ENCODE measurements at places on chromosomes 13 and 19.

DNA sequence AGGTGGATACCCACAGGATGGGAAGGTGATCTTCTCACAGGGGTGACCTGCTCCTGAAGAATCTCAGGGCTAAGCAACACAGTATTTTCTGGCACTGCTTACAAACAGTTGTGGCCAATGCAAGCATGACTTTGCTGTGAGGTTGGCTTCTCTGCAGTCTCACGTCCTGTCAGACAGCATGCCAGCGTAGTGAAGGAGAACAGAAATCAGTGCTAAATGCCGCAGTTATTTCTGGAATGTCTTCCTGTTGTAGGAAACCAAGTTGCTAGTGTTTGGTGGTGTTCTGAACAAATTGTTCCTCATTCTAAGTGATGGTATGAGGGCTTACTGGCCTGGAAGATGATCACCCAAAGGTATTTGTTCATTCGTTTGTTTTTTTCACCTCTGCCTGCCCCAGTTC lies 320.1 kb downstream of the MTUS2 start:
- no peak for DNase-seq

DNA sequence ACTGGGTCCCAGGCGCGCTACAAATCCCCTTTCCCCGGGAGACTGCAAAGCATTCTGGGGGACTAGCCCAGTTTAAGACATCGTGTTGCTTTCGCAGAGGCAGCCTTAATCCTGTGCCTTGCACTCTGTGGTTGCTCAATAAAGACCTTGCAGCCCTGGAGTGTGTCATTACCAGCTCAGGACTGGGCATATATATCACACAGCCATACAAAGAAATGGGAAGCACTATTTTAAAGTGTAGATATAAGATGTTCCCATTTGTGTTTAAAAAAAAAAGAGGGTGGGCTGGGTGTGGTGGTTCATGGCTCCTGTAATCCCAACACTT lies 11.1 kb downstream of the NAPA start:
- DNase-seq = no peak

DNA sequence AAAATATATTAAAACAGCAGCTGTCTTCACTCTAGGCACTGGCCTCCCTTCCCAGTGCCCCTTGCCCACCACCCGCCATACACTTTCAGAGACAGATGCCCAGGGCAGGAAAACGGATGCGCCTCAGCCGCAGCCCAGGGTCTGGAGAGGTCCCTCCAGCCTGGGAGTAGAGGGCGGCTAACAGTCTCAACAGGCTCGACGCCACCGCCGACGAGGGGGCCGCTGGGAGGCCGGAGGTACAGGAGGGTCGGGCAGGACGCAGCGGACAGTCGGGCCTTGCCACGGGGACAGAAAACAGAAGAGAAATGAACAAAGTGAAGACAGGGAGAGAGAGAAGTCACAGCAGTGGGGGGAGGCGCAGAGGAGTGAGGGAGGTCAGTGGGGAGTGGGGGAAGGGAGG lies 27.1 kb downstream of the C19orf47 start:
- no peak for DNase-seq

- no peak for DNase-seq
These were observed 6.4 kb downstream of the IGFL3 start for GRCh38 chr19:46118136-46118535.

GRCh38 chr13:31614704-31615103 lies 124.6 kb upstream of the RXFP2 start:
- no peak for DNase-seq

- no peak for DNase-seq
These were observed 63.9 kb upstream of the SLITRK5 start for GRCh38 chr13:87607266-87607665.

GRCh38 chr13:37306778-37307544 lies 201.5 kb upstream of the CSNK1A1L start:
- DNase-seq = no peak

DNA sequence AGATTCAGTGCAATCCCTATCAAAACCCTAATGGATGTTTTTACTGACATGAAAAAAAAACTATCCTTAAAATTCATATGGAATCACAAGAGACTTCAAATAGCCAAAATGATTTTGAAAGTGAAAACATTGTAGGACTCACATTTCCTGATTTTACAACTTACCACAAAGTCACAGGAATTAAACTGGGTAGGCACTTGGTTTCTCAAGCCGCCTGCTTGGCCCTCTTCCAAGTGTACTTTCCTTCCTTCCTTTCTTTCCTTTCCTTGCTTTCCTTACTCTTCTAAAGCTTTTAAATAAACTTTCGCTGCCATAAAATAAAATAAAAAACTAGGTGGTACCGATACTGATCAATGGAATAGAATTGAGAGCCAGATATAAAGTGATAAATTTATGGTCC lies 21.0 kb upstream of the CD33 start:
- DNase-seq = no peak

DNA sequence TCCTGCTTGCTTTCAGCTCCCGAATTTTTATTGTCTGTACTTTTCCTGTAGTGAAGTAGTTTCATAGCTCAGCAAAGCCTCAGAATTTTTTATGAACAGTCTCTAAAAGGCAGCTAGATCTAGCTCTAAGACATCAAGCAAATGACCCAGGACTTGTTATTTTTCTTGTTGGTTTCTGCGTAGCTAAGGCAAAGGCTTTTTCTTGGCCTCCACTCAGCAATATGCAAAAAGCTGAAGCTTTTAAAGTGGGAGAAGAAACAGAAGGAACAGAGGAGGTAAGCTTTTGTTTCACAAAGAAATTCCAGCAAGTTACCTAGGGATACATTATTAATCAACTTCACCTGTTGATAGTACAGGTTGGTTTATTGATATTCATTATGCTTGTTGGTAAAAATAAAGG lies 235.9 kb downstream of the PCDH20 start:
- DNase-seq = no peak

DNA sequence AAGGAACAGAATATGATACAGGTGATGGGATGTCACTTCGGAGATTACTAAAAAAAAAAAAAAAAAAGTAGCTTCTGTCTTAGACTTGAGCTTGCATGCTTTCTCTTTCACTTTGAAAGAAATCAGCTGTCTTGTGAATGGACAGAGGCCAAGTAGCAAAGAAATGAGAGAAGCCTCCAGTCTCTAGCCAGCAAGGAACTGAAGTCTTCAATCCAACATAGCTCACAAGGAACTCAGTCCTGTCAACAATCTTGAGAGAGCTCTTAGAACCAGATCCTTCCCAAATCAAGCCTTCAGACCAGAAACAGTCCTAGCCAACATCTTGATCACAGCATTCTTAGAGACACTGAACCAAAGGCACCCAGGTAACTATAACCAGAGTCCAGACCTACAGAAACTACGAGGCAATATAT lies 7.7 kb downstream of the N4BP2L2 start:
- no peak for DNase-seq

- DNase-seq = no peak
These were observed 97.9 kb downstream of the CCNA1 start for GRCh38 chr13:36530050-36530789.

DNA sequence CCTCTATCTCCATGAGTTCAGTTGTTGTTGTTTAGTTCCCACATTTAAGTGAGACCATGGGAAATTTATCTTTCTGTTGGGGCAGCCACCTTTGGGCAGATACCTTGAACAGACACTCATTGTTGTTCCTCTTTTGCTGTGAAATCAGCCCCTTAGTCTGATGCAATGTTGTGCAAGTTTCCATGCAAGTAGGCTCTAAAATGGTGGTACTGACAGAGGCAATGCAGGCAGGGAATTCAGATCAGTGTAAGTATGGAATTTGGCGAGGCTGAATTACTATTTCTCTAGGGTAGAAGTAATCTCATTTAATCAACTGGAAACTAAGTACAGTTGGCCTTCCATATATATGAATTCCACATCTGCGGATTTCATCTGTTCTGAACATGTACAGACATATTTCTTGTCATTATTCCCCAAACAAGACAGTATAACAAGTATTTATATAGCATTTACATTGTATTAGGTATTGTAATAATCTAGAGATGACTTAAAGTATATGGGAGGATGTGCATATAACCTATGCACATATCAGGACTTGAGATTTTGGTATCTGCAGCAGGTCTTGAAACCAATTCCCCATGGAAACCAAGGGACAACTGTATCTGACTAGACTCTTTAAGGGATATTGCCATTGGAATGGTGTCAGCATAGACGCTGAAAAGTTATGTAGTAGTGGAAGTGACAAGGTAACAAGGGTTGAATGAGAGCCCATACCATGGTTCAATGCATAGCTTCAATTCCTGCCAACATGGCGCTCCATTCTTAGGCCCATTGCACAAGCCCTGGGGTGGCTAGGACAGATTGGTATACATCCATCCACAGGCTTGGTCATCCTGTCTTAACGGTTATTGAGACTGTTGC lies 281.5 kb upstream of the HTR2A start:
- DNase-seq = no peak

GRCh38 chr13:79385694-79386093 lies 20.4 kb downstream of the RBM26 start:
- DNase-seq = no peak

GRCh38 chr19:15913830-15914229 lies 16.0 kb upstream of the CYP4F2 start:
- no peak for DNase-seq

DNA sequence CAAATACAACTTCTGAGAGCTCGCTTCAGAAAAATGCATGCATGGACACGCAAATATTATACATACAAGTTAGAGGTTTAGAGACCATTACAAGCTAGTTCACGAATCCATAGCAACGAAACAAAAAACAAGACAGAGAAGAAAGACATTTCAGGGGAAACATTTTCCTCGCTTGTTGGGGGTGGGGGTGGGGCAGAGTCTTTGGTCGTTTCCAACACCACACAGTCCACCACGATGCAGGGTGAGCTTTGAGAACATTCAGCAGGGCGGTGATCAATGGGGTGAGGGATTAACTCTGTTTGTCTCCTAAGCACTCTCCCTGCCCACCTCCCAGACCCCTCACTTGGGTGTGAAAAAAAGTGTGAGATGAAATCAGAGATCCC lies 651 bp downstream of the OXGR1 start:
- DNase-seq = no peak

GRCh38 chr19:47143322-47144073 lies 12.9 kb downstream of the SAE1 start:
- no peak for DNase-seq

- no peak for DNase-seq
These were observed 1.3 kb downstream of the APOC2 start for GRCh38 chr19:44947041-44947581.

DNA sequence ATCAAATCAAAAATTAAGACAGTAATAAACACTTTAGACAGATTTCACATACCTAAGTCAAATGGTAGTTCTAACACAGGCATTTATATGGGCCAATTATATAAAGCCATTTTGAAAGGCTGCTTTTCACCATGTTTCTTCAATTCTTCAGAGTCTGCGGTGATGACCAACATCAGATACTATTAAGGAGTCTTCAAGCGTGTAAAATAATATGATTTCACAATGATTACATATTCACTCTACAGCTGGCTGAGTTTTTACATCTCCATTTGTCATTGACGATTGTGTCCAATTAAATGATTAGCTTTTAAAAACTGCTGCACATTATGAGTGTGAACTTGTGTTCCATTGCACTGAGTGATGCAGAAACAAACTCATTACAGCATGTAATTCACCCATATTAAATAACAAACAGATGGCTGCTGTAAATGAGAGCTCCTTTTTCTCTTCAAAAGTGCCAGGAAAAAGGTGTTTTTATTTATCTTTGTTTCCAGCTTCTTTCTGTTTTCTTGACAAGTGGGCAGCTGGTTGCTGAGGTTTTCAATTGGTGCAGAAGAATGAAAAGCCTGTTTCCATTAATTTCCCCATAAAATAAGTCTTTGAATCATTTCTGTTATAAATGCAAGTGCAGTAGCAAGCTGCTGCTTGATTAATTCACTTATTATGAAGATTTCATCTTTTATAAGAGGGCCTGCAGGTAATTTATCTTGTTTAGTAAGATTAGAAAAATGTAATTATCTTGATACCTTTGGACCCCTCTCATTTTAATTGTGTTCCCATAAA lies 676.1 kb upstream of the KLHL1 start:
- no peak for DNase-seq

- no peak for DNase-seq
These were observed 21.0 kb upstream of the GRWD1 start for GRCh38 chr19:48424694-48425219.

- no peak for DNase-seq
These were observed 146.2 kb downstream of the SHISA2 start for GRCh38 chr13:25905611-25906010.

GRCh38 chr19:55113570-55114039 lies 3.8 kb downstream of the PPP1R12C start:
- peak; percentile 56 for DNase-seq

Data from C1 segment of cervical spinal cord (tissue), 14 donors.